DMS79 (cell line): ENCODE measurements at places on chromosomes 12 and 14.

DNA sequence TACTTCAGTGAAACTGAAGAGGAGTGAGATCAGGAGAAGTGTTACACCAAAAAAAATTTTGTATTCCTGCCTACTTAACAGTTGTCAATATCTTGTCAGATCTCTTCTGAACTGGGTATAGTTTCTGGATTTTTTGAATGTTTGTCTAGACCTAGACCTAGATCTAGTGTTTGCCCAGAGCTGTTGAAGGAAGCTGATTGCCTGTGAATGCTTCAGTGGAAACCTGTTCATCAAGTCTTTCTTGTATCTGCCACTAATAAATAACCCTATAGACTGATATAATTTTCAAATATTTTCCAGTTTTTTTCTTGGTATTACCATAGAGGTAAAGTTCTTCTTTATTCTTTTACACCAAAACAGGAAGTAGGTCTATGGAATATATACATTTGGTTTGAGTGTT lies 781.5 kb upstream of the FBXO33 start:
- DNase-seq, result no peak

GRCh38 chr12:43241986-43242385 lies 310.0 kb downstream of the ADAMTS20 start:
- DNase-seq, result no peak

DNA sequence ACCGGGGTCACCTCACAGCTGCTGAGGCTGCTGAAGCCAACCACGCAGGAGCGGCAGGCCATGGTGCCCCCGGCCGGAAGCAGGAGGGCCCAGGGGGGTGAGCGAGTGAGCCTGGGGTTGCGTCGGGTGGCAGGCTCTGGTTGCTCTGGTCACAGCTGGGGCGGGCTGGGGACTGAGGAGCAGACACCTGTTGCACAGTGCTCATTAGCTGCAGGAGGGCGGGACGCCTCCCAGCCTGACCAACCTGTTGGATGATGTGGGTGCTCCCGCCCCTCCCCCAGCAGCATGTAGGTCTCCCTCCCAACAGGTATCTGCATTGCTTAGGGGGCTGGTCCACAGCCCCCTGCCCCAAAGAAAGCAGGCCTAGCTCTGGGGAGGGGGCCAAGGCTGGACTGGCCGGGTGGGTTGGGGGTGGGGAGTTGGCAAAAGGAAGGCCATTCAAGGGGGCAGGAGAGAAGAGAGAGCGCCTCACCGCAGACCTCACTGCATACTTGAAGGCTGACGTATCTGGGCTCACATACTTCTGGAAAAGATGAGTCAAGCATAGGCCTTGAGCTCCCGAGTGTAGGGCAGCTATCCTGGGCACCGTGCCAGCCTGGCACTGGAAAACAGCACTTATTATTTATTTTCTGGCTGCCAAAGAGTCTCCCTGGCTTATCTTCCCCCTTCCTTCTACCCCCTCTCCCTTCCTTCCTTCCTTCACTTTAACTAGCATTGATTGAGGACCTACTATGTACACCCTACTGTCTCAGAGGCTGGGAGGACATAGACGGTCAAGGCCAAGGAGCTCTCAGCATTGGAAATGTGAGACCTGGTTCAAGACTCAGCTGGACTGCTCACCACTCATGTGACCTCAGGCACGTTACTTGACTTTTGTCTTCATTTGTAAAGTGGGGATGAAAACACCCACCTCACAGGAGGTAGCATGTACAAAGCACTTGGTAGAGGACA lies at the start of gene KRT80:
KRT80 (minus strand) TSS at position 174 of the 951 bp plus-strand sequence; CDS start at position 62, 112 bp downstream.
- peak; percentile 69 for DNase-seq

DNA sequence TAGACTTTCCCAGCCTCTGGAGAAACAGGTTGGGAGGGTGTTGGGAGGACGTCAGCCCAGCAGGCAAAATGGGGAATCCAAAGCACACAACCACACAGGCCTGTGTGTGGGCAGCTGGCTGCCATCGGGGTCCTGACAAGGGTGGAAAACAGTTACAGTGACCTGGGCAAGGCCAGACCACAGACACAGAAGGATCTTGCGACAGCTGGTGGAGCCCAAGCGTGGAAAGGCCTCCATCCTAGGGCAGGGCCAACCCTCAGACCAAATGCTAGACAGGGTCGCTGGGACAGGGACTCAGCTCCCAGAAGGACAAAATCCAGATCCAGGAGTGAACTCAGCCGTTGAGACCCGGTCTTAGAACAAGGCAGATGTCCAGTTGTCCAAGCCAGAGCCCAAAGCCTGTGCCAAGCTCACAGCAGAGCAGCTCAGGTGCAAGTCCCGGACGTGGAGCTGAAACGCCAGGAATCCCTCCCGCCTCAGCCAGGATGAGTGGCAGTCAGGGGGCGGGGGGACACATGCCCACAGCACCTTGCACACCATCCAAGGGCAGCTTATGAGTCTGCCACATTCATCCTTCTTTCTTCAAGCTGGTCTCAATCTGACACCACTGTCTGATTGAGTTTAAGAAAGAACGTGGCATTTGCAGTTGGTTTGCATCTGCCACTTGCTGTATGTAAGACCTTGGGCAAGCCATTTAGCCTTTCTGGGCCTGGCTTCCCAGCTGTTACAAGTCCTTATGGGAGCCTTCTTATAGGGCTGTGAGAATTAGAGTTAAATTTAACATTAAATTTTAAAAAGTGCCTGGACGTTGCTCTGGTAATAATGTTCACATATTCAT lies 37.6 kb downstream of the DEGS2 start:
- DNase-seq, result no peak

GRCh38 chr14:80575763-80576162 lies 364.5 kb upstream of the DIO2 start:
- DNase-seq, result no peak

DNA sequence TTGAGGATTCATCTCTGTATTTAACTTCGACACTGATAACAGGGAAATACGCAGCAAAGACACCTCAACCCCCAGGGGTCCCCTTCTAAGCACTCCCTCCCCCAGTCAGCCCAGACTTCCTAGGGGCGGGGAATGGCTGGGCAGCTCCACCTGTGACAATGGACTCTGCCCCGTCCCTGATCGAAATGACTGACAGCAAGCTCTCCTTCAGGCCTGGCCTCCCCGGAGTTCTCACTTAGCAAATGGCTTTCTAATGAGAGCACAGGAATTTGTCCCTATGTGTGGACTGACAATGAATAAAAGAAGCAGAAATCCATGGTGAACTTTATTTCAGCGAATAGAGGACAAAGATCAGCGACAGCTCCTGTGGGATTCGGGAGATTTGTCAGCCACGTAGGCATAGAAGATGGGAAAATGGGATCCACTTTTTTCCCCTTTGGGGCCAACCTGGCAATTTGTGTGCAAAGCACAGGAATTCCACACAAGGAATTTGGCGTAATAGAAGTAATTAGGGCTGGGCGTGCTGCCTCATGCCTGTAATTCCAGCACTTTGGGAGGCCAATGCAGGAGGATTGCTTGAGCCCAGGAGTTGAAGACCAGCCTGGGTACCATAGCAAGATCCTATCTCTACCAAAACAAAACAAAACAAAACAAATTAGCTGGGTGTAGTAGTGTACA lies 63.8 kb downstream of the TNFAIP2 start:
- DNase-seq, result no peak

- no peak for DNase-seq
Observed at GRCh38 chr14:104219731-104220214, 81.4 kb downstream of the KIF26A start.

GRCh38 chr14:73142216-73142615 lies 5.9 kb downstream of the PSEN1 start:
- DNase-seq, result no peak

GRCh38 chr14:53880761-53881160 lies 75.9 kb downstream of the BMP4 start:
- no peak for DNase-seq

DNA sequence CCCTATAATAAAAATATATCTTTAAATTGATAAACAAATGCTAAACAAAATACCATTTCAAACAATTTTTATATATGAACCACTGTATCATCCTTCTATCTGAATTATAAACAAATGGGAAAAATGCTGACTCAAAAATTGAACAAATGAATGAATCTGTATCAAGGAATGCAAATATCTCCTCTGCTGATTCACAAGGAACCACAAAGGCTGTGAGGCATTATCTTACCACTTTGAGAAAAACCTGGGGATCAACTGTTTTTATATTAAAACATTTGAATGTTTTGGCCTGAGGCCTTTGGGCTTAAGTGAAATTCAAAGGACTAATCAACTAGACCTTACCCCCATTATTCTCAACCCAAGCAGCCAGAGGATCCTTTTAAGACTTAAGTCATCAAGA lies 86.3 kb downstream of the EML5 start:
- DNase-seq, result no peak

DNA sequence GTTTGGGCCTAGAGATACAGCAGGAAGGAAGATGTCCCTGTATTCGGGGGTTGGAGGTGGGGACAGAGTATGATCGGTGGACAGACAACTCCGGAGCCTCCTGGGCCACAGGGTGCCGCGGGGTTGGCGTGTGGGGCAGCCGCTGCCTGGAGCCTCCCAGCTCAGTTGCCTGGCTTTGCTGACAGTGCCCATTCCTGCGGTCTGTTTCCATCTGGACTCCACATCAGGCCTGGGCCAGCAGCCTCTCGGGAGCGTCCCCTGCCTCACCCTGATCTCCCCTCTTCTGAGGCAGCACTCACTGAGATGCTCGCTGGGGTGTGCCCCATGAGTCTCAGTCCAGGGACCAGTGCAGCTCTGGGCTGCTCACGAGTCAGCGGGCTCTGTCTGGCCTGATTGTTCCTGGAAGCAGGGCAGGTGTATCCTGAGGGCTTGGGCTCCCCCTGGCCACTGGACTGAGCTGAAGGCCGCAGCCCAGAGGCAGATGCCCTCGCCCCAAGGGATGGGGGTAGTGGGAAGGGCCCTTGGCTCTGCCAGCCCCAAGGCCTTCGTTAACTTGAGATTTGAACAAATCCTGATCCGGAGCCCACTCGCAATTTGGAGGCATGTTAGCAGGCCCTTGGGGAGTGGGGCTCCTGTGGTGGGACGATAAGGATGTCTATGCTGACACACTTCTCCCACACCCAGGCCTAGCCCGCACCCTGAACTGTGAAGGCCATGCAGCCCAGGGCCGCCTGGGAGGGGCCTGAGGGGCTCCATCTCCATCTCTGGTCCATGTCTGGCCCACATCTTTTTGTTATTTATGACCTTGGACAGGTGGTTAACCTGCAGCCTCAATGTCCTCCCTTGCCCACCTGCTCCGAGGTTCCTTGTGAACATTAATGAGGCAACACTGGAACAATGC lies 7.5 kb downstream of the HIP1R start:
- no peak for DNase-seq

GRCh38 chr12:105721891-105722290 lies 391.4 kb downstream of the C12orf75 start:
- no peak for DNase-seq

GRCh38 chr12:11836282-11837151 lies 187.0 kb downstream of the ETV6 start:
- DNase-seq, result peak; percentile 58

GRCh38 chr12:107536613-107537012 lies 149.0 kb upstream of the PWP1 start:
- DNase-seq, result no peak

DNA sequence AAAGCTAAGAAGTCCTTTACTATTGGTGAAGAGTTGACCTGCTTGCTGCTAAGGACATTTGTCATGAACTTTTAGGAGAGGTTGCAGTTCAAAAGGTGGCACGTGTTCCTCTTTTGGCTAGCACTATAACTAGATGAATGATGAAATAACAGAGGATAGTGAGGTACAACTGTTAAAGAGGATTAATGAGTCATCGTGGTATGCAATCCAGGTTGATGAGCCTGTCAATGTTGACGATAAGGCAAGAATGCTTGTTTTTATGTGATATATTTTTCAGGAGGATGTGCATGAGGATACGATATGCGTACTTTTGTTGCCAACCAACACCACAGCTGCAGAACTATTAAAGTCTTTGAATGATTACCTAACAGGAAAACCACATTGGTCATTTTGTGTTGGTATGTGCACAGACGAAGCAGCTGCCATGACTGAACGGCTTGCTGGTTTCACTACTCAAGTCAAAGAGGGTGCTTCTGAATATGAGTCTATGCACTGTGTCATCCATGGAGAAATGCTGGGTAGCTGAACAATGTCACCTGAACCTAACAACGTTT lies 10.6 kb downstream of the CEP128 start:
- DNase-seq, result peak; percentile 10

GRCh38 chr12:103785243-103786031 lies 55.6 kb downstream of the NT5DC3 start:
- no peak for DNase-seq
